ENCODE measurements at places on chromosomes 12 and 14.

- no peak for DNase-seq
Measured at GRCh38 chr12:21434699-21435098, 2.8 kb upstream of the PYROXD1 start.

DNA sequence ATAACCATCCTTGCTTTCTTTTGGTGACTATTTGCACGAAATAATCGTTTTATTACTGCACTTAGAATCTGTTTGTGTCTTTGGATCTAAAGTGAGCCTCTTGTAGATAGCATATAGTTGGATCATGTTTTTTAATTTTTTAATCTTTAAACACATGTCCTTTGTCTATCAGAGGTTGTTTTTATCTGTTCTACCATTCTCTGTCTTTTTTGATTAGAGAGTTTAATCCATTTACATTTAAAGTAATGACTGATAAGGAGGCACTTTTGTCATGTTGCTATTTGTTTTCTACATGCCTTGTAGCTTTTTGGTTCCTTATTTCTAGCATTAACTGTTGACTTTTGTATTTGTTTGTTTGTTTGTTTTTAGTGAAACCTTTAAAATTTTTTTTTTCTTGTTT lies 506.2 kb upstream of the RGS6 start:
- DNase-seq: no peak

DNA sequence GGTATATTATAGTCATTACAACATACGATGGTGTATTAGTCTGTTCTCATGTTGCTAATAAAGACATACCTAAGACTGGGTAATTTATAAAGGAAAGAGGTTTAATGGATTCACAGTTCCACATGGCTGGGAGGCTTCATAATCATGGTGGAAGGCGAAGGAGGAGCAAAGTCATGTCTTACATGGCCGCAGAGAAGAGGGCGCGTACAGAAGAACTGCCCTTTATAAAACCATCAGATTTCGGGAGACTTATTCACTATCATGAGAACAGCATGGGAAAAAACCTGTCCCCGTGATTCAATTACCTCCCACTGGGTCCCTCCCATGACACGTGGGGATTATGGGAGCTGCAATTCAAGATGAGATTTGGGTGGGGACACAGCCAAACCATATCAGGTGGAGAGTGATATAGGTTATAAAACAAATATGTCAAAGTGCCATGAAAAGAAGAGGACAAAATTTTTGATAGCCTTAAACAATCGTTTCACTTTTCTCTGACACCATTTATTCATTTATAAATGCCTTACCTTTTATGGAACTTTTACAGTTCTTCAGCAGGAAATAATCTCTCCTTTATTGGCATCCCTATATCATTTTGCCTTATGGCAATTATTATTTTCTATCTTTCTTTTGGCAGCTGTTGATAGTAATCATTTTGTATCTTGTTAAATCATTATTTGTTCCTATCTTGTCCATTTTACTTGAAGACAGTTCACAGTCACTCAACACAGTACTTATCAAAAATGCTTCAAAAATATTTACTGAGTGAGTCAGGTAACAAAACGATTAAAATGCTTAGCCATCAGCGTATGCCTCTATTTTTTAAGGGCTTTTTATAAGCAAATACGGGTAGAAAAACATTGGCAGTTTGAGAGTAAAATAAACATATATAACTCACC lies 196.0 kb downstream of the RAD51B start:
- no peak for DNase-seq

- no peak for DNase-seq
Measured at GRCh38 chr12:114193474-114193873, 212.5 kb downstream of the TBX5 start.

GRCh38 chr12:1724250-1724649 lies 33.4 kb downstream of the ADIPOR2 start:
- DNase-seq: no peak

- no peak for DNase-seq
Measured at GRCh38 chr14:100612986-100613385, 25.8 kb upstream of the BEGAIN start.

DNA sequence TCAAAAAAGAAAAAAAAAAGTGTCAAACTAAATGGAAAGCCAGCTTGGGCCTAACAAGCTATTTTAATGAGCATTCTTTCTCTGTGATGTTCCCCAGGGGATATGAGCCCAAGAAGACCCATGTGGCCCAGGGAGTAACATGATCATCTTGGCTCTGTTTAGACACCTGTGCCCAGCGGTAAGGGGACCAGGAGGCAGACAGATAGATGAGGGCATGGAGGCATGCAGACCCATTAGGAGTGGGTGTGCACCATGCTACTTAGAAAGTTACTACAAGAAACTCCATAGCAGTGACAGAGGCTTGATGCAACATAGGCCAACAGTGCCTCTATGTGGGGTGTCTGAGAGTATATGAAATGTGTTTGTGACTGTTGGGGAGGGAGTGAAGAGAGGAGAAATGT lies 3.1 kb upstream of the CREBL2 start:
- no peak for DNase-seq

DNA sequence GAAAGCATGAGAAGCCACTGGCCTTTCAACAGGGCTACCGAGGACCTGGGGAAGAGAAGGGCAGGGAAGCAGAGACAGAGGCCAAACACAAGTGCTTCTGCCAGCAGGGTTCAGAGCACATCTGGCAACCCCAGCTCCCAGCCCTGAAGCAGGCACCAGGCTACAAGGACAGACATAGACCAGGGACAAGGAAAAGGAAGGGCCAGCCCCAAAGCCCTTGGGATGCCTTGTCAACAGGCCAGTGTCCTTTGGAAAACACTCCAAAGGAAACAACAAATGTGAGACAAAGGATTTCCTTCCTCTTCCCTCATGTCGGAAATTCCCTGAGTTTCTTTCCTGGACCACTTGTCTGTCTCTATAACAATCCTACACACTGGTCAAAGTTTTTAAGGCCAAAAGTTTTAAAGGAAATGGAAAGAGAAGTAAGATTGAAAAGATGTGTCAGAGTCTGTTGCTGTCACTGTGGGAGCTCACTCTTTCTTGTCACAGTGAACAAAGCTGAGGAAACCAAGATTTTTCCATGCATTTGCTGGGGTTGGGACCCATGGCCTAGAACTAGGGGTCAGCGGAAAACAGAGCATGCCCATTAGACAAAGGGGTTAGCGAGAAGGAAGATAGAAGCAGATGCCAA lies 59.4 kb downstream of the TTC9 start:
- DNase-seq: no peak

DNA sequence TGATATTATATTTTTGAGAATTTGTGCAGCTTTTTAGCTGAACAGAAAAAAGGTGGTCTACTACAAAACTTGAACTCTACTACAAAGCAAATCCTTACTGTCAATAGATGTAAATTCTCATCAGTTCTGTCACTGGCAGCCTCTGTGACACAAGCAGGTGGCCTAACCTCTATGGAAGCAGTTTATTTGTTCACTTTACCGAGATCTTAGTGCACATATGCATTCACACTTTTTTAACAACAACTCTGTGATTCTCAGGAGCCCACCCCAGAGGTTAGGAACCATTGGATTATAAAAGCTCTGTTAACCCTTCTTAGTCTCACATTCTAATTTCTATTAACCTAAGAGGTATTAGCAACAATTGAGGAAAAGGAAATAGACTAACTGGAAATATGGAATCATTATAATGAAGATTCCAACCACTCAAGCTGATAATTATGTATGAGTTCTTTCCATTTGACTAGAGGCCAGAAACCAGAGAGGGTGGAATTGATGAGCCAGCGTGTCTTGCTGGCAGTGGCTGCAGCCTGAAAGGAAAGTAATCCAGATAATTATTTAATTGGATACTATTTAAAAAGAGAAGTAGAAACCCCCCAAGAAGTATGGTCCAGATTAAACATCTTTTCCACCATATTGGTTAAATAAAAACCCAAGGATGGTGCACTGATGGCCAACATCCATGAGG lies 451.1 kb downstream of the TMEM117 start:
- no peak for DNase-seq

DNA sequence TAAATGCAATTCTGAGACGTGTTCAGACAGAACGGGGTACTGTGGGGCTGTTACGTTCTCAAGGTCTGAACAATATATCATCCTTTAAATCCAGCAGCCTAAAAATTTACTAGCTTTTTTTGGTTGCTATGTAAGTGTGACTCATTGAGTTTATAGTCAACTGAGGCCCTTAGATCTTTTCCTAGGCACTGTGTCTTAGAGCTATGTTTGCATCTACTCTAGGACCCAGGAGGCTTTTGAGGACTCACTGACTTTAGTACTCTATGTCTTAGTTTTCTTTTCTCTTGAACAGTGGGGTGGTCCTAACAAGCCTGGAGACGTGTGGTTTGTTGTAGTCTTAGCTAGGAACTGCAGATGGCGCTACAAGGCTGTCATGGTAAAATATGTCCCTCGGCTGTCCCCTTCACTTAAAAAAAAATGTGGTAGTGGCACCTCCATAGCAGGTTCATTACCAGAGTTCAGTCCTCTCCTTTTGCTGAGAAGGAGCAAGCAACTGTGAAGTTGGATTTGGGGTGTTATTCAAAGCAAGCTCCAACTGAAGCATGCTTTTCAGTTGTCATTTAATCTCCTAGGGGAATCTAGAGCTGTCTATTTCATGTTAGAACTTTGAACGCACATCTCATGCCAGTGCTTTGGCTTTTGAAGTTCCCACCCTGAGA lies 8.7 kb upstream of the SPATS2 start:
- DNase-seq: no peak

GRCh38 chr12:1643905-1644533 lies 15.0 kb downstream of the WNT5B start:
- no peak for DNase-seq

GRCh38 chr14:55457496-55457895 lies 17.1 kb upstream of the TBPL2 start:
- no peak for DNase-seq

DNA sequence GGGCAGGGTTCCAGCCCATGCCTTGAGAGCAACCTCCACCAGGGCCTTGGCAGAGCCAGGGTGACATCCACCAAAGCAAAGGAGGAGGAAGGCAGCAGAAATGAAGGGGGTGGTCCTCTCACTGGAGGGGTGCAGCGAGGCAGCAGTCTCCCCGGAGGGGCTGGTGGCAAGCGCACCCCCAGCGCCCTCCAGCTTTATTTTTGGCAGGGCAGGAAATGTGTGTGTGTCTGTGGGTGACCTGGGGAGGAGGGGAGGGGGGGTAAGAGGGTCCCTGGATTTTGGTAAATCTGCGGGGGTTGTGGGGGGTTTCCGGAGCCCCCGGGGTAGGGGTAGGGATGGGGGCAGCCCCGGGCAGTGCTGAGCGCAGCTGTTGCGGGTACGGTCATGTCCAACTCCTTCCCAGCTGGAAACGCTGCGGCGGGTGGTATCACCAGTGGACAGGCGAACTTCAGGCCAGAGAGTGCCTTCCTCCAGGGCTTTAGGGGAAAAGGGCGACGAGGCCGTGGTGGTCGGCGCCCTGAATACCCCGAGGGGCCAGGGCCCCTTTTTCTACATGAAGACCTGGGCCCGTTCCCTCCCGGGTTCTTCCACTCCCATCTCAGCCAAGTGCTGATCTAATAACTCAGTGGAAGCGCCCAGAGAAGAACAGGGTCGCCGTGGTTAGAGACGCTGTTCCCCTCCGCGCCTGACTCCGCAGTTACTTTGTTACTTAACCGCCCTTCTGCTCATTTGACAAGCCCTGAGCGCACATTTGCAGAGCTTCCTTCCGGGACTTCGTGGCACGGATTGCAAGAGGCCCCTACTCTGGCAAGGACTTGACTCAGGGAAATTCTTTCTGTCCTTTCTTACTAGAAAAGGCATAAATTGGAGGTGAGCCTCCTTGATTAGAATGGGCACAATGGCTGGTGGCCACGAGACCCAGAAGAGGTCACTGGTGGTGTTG lies 55.2 kb downstream of the FOS start:
- no peak for DNase-seq

DNA sequence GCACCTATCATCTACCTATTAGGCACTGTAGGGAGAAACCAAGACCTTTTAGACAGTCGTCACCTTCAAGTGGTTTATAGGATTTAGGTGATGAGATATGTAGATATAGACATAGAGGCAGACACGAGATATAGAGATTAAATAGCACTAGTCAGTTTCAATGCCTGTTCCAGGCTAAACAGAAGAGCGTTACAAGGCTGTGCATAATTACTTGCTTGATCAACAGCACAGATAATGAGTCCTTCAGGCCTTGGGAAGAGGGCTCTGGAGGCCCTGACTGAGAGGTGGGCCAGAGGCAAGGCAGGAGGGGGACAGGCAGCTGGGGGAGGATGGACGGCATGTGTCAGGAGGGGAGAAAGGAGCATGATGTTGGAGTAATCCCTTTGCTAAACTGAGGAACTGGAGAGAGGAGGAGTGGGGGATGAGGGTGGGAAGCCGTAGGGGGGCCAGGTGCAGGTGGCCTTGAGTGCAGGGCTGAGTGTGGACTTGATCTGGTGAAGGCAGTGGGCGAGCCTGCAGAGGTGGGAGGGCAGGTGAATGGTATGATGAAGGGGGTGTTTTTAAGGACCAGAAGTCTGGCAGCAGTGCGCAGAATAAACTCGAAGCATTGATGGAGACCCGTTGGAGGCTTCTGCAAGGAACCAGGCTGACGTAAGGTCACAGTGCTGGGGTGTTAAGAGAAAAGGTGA lies 43.9 kb upstream of the ATP23 start:
- DNase-seq: no peak

Measured in GM19239 (cell line).